EH (cell line): ENCODE measurements at places on chromosomes 5 and 9.
A peak's percentile ranks its signal among the peaks of the same experiment; 100 is the strongest.

GRCh38 chr9:5492965-5493678 lies 17.2 kb upstream of the PDCD1LG2 start:
- DNase-seq: no peak

DNA sequence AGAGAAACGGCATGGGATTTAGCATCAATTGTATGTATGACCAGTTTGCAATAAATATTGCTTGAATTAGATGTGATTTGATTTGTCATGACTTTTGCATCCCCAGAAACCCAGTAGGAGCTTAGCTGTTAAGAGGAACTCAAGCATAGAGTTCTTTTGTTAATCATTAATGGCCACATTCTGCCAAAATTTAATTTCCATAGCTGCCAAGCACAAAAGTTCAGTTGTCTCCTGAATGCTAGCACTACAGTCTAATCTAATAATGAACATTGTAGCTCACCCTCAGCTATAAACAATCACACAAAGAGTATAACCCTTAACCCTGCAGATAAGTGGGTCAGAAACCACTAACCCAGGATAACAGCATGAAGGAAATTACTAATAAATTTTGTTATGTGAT lies 169.8 kb upstream of the GRAMD2B start:
- DNase-seq: no peak

DNA sequence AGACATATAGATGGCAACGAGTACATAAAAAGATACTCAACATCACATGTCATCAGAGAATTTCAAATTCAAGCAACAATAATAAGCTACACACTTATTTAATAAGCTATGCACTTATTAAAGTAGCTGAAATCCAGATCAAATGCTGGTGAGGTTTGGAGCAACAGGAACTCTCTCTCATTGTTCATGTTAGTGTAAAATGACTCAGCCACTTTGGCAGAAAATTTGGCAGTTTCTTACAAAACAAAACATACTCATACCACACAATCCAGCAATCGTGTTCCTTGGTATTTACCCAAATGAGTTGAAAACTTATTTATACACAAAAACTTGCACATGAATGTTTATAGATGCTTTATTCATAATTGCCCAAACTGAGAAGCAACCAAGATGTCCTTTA lies 131.5 kb upstream of the NFIL3 start:
- peak; percentile 55 for DNase-seq

- DNase-seq: peak; percentile 64
Measured at GRCh38 chr5:147310059-147310704, 75.4 kb downstream of the STK32A start.

DNA sequence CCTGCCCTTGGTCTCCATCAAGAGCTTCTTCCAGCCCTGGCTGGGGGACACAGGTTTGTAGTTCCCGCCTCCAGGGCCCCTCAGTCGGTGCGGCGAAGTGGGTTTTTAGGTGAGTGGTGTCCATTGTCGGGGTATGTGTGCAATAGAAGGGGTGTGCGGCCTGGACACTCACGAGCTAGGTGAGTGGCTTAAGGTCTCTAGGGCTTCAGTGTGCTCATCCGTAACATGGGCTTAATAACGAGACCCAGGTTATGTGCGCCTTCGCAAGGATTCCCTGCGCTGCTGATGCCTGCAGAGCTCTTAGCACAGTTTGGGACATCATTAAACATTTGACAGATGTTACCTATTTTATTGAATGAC lies 656 bp downstream of the CEP78 start:
- no peak for DNase-seq

GRCh38 chr5:98749046-98749445 lies 24.4 kb upstream of the RGMB start:
- peak; percentile 19 for DNase-seq

- no peak for DNase-seq
Measured at GRCh38 chr9:91158946-91159345, 202.8 kb downstream of the AUH start.

DNA sequence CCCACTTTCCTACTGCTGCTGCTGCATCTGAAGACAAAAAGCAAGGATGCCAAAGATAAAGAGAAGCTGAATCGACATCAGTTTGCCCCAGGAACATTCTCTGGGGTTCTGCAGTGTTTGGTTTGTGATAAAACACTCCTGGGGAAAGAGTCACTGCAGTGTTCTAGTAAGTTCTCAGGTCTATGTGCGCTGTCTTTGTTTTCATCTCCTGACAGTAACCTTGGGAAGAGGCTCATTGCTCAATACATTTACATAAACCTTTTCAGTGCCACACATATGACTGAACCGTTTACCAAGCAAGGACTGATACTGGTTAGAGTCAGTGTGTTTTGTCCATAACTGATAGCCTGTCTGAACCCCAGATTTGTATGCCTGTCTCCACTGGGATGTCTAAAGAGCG lies 232.1 kb downstream of the ARHGEF28 start:
- no peak for DNase-seq

- DNase-seq: no peak
Measured at GRCh38 chr9:133951265-133951664, 40.9 kb downstream of the VAV2 start.

- DNase-seq: no peak
Measured at GRCh38 chr5:93748875-93749397, 7.5 kb upstream of the POU5F2 start.

DNA sequence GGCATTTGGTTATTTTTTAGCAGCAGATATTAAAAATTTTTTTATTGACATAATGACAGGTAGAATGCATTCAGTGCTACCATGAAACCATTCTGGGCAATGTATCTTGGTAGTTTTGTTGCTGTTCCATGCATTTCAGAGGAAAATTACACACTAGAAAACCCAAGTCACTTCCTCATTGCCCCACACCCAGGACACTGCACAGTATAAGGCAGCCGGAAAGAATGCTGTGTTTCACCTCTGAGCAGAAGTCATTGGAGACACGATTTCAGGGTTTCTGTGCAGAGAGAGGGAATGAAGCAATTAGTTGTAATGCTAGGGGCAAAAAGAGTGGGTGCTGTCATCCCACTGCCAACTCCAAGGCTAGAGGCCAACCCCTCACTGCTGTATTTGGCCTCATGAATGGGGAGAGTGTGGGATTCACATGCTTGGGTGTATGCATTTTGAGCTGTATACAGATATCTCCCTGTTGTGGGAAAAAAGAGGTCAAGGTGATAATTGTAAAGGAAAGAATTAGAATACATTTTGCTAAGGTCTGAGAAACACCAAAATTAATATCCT lies 290.5 kb downstream of the BNC2 start:
- DNase-seq: no peak

DNA sequence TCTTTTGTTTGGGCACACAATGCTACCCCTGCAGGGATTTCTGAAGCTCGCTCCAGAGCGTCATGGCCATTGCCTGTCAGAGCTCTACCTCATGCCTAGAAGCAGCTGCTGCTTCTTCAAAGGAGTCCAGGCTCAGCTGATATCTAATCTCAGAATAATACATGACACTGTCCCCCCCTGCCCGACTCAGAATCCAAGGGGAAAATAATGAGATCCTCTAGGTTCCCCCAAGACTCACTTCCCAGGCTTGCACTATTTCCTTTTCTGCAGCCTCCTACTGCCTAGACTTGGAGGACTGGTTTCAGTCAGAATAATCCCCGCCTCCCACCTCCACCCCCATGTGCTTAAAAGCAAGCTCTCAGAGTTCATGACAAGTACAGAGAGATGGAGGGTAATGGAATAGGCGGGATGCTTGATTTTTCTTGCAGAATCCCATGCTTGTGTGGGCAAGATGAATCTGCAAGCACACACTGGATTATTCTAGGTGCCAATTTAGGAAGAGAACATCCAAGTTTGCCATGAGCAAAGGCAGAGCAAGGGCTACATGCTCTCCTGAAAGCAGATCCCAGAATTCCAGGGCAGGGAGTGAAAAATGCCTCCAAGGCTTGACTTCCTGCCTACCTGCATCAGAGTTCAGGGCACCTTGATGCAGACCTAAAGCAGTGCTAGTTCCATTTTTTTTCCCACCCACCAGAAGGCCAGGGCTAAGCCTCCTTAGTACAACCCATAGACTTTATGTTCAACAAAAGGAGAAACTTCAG lies 97.4 kb upstream of the IFNK start:
- no peak for DNase-seq

DNA sequence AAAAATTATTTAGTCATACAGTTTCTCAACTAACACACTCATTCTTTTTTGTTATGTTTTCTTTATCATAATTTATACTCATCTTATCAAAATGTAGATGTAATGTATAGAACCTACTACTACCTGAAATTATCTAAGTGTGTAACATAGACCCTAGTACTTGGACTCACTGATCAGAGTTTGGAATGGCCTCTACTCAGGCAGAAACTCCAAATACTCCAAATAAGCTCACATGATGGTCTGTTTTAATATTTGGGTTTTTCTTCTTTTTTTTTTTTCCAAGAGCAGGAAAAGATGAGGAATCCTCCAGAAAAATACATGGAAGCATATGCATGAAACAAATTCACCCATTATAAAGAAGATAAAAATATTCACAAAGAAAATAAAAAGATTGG lies 126.3 kb downstream of the PDE4D start:
- no peak for DNase-seq

DNA sequence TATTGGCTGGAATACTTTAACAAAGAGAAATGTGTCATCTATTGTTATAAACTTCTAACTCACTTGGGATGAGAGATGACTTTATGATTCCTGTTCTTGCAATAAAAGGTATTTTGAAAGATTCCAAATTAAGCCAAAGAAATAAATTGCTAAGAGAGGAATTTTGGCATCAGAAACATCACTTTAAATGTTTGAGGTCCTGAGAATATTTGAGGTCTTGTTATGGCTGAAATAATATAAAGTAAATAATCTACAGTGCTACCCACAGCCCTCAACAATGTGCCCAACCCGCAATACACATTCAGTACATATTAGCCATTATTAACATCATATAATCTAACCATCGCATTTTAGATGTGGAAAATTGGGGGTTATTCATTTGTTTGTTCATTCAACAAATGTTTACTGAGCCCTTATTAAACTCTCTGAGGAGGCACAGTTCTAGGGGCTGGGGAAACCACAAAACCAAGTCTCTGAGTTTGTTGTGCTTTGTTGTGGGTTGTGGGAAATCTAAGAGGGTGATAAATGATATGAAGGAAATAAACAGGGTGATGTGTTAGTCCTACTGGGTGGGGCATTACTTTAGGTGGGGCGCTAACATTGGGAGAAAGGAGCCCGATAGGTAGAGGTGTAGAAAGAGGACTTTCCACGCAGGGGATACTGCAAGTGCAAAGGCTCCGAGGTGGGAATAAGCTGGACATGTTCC lies 135.2 kb upstream of the CLINT1 start:
- no peak for DNase-seq

DNA sequence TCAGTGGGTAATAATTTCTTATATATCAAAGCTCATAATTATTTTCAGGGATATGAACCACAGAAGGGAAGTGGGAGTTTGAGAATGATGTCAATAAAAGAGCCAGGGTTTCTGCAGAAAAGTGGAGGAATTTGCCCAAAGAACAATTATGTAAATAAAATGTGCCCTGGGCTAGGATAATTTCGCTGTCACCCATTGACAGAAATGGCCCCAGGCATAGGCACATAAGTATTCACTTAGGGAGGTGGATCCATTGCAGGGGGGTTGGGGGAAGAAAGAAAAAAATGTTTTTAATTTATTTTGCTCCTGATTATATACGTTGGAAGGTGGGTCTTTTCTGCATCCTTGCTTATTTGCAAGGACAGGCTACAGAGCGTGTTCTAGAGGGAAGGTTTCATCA lies 135.1 kb upstream of the IRX2 start:
- no peak for DNase-seq

DNA sequence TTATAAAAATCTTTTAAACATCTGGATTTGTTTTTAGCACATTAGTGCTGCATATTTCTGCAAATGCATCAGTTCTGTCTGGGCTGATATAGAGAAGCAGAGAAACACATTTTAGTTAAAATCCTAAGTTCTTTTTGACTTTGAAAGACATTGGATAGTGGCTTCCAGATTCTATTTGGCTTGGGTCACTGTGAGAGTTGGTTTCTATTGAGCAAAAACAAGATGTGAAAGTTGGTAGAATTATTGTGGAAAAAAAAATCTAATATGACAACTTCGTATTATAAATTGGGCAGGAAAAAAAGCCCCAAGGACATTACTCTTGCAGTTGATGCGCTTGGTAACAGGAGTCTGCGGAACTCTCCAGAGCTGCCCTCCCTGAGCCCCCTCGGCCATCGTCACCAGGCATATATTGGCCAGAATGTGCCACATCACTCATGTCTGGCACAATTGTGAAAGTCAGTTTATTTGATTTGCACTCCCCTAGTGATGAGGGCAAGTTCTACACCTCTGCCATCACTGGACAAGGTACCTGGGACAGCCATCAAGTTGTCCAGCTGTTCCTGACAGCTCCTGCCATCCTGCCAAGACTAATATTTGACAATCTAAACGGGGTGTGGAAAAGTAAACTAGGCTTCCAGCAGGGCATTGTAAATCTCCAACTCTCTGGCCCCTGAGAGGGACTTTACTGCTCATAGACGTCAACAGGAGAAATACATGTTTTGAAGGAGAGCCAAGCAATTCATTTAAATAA lies 334.5 kb downstream of the TENT4A start:
- DNase-seq: no peak

DNA sequence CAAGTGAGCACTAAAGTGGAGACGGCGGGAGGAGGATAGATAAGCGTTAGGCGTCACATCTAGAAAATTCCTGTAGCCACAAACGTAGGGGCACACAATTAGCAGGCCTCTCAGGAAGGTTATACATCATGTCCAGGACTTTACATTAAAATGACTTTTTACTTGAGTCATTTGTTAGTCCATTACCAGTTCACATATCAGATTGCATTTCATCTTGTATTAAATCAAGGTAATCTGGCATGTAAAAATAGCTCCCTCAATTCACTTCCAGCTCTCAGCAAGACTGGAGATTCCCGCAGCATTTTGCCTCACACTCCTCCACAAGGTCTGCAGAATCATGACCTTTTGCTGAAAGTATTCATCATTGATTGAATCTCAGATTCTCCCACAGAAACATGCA lies 118.8 kb downstream of the PRDM6 start:
- DNase-seq: peak; percentile 14

DNA sequence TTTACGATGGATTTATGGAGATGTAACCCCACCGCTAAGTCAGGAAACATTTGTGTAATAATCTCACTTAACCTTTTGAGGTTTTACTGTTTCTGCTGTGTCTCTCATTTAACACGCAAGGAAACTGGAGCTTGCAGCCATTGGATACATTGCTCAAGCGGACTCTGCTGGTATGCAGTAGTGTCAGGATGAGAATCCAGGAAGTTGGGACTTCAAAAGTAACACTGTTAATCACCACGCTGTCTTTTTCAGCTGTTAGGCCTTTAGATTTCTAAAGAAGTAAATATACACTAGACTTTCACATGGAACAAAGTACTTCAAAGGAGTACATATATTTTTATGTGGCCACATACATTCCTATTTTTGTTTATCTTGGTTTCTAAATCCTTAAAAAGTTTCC lies 114.7 kb downstream of the LPAR1 start:
- DNase-seq: peak; percentile 37

DNA sequence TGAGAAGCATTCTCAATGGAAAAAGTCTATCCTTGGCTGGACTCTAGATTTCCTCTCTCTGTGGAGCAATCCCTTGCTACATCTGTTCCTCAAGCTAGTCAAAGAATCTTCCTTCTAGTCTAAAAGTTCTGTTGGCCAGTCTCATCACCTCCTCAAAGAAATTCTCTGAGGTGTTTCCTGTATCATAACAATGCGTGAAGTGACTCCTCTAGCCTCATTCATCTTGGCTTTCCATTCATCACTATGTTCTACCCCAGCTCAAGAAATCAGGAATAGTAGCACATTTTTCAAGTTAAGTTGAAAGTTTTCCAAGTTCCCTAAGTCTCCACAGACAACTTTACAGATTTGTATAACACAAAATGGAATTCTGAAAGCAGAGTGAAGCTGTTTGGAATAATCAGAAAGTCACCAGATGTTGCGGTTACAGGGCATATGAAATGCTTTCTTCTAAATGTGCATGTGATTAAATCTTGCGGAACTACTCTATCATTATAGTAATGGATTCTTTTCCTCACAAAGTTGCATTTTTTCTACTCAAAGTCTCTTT lies 176.6 kb upstream of the FREM1 start:
- DNase-seq: peak; percentile 22
